Urinary bladder (tissue), 4 donors: ENCODE measurements at places on chromosomes 11 and 22. TPM values are rescaled to one million over a fixed set of nuclear protein-coding genes. Genes with fewer than 3 reads are reported as not detected.

Gene DUSP8
- total RNA-seq = 0.85 TPM

Gene HBG1
- 39.3 TPM for total RNA-seq

Gene C11orf16
- not detected for total RNA-seq

Gene SLC35E4
- 1.6 TPM for total RNA-seq

Gene DENND6B
- total RNA-seq = 4.1 TPM

Gene KCTD17
- total RNA-seq = 13.8 TPM

Gene MAJIN
- total RNA-seq = not detected

Gene C22orf15
- total RNA-seq = 0.63 TPM

Gene RGL4
- total RNA-seq = not detected

Gene SCGB1A1
- 9.5 TPM for total RNA-seq

Gene TRIM48
- total RNA-seq = not detected

Gene PRR5L
- 18.8 TPM for total RNA-seq

Gene SHISA8
- not detected for total RNA-seq

Gene ACRV1
- total RNA-seq = not detected

Gene EFEMP2
- 43.3 TPM for total RNA-seq

Gene MUC5B
- total RNA-seq = not detected

Gene GNAZ
- total RNA-seq = 5.4 TPM

Gene CBX7
- 11.6 TPM for total RNA-seq

Gene LRRC10B
- total RNA-seq = not detected

Gene GAB4
- total RNA-seq = not detected

Gene MUC6
- not detected for total RNA-seq

Gene CLTCL1
- total RNA-seq = 7.0 TPM

Gene MPZL2
- total RNA-seq = 62.8 TPM

Gene FAM118A
- total RNA-seq = 14.9 TPM

Gene GPR83
- total RNA-seq = 0.16 TPM

Gene PCNX3
- 8.3 TPM for total RNA-seq
